ENCODE measurements at places on chromosomes 3 and 15.
A peak's percentile ranks its signal among the peaks of the same experiment; 100 is the strongest.

DNA sequence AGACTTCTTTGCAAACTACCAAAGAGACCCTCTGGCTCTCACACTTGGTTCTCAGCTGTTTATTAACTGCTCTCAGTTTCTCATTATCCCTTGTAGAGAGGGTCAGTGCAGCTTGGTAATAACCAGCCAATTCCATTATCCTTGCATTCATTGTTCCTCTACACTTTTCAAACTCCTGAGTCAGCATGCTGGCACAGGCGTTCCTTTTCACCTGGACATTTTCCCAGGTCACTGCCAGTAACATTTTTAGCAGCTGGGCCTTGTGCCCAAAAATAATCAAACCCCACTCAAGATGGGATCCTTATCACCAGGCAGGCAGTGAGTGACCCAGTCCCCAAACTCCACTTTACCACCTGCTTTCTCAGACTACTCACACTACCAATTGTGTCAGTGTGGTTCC, 4.8 kb upstream of the SUMF1 start:
- DNase-seq = no peak

- no peak for DNase-seq
These were observed 33.5 kb upstream of the PDE8A start for GRCh38 chr15:84947947-84948830.

GRCh38 chr3:119018690-119019463, 15.8 kb downstream of the IGSF11 start:
- peak; percentile 54 for DNase-seq

GRCh38 chr3:48409291-48410201, 20.3 kb downstream of the PLXNB1 start:
- DNase-seq = no peak

DNA sequence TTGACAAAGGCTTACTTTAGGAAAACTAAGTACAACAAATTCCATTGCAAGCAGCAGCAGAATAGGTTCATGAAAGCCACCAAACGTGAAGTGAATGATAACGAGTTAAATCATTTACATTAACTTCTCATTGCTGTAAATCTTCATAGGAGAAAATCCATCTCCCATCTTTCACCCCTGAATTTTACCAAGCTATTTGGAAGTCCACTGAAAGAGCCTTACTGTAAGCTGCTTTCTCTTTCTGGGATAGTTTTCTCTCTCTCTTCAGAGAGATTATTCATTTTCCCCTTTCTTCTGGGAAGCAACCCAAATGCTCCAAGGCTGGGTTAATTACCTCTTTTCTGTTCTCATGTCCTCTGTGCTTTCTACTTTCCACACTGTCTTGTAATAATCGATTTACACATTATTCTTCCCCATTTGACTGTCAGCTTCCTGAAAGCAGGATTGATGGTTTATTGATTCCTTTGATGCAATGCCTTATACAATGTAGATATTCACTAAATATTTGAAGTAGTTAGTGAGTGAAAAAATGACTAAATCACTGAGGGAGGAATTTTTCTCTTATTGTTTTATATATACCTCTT, 914.3 kb upstream of the ARPP21 start:
- no peak for DNase-seq

- DNase-seq = no peak
These were observed 74.0 kb upstream of the POLG start for GRCh38 chr15:89408372-89409183.

DNA sequence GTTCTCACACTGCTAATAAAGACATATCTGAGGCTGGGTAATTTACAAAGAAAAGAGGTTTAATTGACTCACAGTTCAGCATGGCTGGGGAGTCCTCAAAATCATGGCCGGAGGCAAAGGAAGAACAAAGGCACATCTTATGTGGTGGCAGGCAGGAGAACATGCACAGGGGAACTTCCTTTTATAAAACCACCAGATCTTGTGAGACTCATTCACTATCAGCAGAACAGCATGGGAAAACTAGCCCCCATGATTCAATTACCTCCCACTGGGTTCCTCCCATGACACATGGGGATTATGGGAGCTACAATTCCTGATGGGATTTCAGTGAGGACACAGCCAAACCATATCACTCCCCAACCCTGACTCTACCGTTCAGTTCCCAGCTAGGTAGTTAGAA, 59.7 kb upstream of the MINAR1 start:
- no peak for DNase-seq

DNA sequence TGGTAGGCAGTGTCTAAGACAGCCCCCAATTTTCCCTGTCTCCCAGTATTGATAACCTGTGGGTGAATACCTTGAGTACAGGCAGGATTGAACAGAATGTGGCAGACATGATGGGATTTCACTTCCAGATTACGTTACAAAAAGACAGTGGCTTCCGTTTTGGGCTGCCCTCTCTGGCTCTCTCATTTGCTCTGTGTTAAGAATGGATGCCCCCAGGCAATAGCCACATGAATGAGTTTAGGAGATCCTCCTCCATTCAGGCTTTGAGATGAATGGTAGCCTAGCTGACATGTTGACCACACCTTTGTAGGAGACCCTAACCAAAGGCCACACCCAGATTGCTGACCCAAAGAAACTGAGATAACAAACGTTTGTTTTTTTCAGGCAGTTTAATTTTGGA, 34.3 kb downstream of the UBXN7 start:
- DNase-seq = no peak

GRCh38 chr3:187951452-187952190, 202.3 kb upstream of the LPP start:
- DNase-seq = no peak

- no peak for DNase-seq
These were observed 17.9 kb downstream of the PAK6 start for GRCh38 chr15:40256638-40257235.

DNA sequence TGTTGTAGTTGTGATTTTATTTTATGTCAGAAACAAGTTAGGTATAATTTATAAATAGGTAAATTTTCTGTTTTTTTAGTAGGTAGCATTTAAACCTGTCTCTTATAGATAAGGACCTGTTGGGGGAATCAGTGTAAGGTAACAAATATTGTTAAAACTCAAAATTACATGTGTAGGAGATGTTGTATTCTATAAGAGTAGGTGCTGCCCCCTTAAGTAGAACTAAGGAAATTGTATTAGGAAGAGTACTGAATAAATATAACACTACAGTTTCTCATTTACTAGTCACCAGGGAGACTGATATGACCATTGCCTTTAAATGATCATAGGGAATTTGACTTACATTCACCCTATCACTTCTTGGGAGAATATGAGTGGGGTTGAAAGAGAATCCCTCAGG, 31.2 kb downstream of the SLC25A36 start:
- peak; percentile 43 for DNase-seq

- no peak for DNase-seq
These were observed 3.7 kb downstream of the PROS1 start for GRCh38 chr3:93969997-93970396.

DNA sequence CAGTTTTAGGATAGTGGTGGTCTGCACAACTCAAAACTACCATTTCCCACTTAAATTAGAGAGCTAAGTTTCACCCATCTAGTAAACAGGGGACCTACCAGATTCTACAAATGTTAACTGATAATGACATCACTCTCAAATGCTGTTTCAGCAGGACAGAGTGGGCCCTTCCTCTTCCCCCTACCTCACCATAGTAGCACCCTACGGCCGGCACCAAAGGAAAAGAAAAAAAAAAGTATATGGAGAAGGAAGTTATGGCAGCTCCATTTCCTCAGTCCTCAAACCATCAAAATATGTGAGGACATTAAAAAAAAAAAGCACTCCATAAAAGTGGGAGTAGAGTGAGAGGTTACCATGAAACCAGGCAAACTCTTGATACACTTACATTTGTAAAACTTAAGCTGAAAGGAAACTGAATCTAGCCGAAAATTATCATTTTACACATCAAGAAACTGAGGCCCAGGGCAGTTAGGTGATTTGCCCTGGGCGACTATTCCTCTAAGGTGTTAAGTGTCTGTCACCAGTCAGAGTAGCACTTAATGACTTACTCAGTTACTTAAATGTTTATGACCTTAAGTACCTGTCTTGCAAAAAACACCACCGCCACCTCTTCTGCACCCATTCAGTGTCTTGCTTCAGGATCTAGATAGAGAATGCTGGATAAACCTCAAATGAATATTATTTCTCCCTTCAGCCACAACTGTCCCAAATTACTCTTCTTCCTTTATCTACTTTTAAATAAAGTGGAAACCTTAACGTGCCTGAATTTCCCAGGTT, 2.7 kb downstream of the MSL2 start:
- no peak for DNase-seq

GRCh38 chr3:176807938-176808337, 389.3 kb downstream of the TBL1XR1 start:
- no peak for DNase-seq

DNA sequence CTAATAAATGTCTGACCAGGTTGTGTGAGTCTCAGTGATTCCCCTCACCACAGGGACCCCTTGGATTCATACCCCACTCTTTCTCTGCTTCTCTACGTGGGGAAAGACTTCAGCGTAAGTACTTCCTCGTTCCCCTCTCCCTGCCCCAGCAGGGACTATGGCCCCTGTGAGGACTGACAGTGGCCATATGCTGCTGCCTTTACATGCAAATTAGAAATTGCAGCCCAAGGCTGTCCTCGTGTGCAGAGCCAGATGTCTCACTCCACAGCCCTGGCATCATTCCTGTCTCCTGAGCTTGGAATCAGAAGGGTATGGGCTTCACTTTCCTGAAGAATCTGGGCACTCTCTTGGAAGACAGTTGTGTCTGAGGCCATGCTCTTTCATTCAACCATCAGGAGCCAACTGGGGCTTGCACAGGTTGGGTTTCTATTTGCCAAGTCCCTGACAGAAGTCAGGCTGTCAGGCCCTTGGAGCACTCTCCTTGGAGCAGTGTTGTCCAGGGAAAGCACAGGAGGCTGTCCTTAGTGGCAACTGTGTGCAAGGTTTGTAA, 30.5 kb upstream of the IQCF2 start:
- DNase-seq = no peak

DNA sequence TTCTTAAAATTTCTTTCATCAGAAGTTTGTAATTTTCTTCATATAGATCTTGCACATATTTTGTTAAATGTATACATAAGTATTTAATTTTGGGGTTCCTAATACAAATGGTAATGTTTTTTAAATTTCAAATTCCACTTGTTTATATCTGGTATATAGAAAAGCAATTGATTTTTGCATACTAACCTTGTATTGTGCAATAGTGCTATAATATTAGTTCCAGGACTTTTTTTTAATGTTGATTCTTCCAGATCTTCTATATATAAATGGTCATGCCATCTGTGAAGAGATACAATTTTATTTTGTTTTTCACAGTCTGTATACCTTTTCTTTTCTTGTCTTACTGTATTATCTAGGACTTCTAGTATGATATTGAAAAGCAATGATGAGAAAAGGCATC, 665.0 kb downstream of the OTOL1 start:
- DNase-seq = no peak

GRCh38 chr3:186700267-186700666, 16.9 kb upstream of the KNG1 start:
- DNase-seq = no peak

All from NCI-H1694 treated with DMSO at 0.1 percent for 48 hours (cell line).